ENCODE measurements at places on chromosomes 4 and X.

- DNase-seq: peak; percentile 83
Measured at GRCh38 chrX:357693-358471, 28.8 kb downstream of the PPP2R3B start.

GRCh38 chr4:105569057-105569865, 16.8 kb downstream of the ARHGEF38 start:
- DNase-seq: no peak

DNA sequence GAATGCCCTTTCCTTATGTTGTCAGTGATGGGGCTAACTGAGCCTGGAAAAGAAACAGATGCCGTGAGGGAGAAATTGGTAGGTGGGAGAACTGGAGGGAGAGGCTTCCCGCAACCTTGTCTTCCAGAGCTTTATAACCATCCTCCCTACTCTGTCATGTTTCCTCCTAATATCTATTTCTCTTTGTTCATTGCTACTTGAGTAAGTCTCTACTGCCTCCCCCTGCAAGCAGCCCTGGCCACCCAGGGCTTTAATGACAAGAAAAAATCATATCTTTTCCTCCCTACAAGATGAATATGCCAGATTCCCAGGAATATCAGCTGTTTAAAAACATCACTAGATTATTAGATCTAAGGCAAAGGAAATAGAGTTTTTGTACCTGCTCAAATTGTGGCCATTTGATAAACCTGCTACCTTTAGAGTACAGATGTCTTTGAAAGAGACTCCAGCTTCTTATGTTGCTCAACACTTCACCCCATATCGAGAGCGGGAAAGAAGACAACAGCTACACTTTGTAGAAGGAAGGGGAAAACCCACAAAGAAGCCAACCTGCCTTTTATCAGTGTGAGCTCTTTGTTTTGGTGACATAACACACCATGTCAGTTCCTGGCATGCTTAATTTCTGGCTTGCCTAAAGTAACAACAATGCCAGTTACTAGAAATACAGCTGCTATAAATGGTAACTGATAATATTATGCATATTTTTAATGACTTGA, 186.6 kb upstream of the LEF1 start:
- DNase-seq: no peak

GRCh38 chrX:46620505-46620904, 46.9 kb downstream of the CHST7 start:
- DNase-seq: no peak

GRCh38 chr4:54449999-54450398, 207.8 kb upstream of the KIT start:
- DNase-seq: no peak

DNA sequence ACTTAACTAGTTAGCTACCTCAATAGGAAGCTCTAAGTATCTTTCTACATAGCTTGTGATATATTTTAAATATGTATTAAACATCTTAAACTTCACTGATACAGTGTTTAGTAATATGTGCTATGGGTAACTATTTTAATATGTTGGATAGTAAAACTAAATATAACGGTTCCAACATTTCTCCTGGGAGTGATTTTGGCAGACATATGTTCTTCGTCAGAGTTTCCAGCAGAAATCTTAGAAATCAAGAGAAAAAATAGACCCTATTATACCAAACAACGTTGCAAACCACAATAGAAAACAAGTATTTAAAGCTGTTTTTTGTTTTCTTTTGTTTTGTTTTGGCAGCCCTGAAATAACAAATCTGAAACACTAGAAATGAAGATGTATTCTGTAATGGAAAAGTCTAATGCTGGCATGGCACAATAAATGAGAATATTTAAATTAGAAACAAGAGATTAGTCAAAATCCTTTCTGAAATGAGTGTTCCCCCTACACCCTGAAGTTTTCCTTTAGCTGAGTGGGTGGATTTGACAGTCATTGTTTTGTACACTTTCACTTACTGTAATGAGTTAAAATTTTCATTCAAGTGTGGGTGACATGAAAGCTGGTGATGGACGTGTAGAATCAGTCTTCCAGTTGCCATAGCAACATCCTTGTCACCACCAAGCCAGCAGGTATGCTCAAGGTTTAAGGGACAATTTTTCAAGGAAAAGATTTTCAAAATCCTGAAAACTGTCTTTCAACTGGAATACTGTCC, 233.5 kb downstream of the SCFD2 start:
- no peak for DNase-seq

DNA sequence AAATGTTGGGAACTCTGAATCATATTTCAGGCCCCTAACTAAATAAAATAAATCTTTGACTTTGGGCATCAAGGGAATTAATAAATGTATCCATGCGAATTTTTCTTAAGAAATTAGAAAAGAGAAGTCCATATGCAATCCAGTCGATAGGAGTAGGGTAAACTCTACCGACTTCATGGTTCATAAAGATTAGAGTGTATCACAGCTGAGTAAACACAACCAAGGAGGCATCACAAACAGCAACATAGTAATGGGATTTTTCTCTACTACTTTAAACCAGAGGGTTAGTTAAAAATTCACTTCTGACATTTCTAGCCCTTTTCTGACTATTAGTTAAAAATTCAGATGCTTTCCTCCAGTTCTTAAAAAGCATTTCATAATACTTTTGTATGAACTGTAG, 19.9 kb downstream of the SEPTIN11 start:
- DNase-seq: no peak

DNA sequence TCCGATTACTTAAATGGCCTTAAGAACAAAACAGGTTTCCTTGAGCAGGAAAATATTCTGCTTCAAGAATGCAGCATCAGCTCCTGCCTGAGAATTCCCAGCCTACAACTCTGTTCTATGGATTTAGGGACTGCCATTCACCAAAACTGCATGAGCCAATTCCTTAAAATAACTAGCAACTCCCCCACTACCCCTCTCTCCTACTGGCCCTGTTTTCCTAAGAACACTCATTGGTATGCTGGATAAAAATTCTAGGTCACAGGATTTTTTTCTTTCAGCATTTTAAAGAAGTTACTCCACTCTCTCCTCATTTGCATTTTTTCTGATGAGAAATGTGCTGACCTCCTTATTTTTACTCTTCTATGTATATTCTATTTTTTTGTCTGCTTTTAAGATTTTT, 347.1 kb downstream of the IDS start:
- DNase-seq: no peak

DNA sequence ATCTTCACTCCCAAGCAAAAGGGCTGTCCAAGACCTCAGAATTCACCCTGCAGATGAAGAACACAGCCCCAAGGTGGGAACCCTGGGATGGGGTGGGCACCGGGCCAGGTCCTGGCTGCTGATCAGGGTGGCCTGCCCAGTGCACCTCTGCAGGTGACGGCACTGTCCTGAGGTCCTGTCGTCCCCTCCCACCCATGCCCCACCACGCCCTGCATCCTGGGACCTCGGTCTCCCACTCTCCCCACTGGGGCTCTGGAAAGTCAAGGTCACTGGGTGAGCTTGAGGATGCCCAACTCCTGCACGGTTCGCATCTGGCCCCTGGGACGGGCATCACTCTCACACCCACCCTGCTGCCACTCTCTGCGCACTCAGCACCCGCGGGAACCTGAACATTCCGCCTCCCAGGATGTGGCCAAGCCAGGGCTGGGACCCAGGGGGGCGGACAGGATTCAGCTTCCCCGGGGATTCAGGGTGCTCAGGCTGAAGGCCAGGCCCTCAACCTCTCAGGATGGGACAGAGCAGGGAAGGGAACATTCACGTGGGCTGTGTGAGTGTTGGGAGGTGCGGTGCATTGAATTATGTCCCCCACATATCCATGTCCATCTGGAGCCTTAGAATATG, 115.9 kb downstream of the CPZ start:
- DNase-seq: no peak

GRCh38 chr4:92952426-92952825, 648.7 kb downstream of the GRID2 start:
- DNase-seq: no peak

DNA sequence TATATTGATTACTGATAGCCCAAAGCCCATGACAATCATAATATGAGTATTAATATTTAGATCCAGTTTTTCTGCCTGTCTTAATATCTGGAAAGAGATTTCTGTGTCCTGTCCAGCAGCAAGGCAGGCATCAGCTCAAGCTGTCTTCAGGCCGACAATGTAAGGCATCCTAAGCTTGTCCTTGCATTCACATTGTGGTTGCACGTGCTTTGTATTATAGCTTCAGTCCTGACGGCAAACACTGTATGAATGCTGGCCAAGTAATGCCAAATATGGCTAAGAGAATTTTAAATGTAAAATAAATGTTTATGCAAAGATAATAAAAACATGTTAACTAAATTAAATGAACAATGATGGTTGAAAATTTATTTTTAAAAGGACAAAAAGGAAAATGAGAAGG, 255.7 kb upstream of the RPS6KA3 start:
- no peak for DNase-seq

- peak; percentile 25 for DNase-seq
Measured at GRCh38 chrX:104325213-104325585, 70.5 kb upstream of the ESX1 start.

- DNase-seq: no peak
Measured at GRCh38 chr4:117284736-117285135, 199.4 kb upstream of the TRAM1L1 start.

GRCh38 chrX:143165778-143166177, 140.1 kb downstream of the SPANXN4 start:
- no peak for DNase-seq

DNA sequence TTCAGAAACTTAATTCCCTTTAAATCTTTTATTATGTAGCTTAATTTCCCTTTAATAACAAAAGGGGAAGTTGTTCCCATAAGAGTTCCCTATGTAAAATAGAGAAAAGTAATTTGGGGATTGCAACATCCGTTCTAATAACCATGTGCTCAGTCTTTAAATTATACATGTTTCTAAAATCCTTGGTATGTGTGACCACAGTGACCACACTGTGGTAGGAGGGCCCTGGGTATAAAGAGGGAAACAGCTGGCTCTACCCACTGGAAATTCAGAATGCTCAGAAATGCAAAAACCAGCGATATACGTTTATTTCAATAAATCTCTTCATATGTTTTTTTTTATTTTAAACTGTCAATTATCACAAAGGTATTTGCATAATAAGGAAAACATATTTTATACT, 219.1 kb downstream of the FGF13 start:
- no peak for DNase-seq

- DNase-seq: no peak
Measured at GRCh38 chr4:10053635-10054453, 32.5 kb upstream of the SLC2A9 start.

GRCh38 chrX:154481911-154482601, 3.0 kb upstream of the LAGE3 start:
- no peak for DNase-seq

GRCh38 chr4:74770226-74770910, 24.0 kb downstream of the BTC start:
- no peak for DNase-seq

DNA sequence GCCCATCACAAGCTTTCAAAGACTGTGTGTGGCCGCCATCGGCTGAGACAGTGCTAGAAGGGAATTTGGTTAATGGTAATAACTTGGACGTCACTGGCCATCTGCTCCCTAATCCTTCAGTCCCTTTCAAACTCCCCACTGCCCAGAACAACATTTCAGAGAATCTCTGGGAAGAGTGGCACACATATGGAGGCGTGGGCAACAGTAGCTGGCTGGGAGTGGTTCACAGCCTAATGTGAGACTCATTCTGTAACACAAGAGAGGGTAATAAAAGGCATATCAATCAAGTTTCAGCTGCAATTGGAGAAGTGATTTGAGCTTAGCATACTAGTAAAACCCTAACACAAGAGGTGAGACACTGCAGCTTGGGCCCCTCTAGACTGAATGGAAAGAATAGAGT, 15.4 kb downstream of the SMIM10 start:
- DNase-seq: no peak

DNA sequence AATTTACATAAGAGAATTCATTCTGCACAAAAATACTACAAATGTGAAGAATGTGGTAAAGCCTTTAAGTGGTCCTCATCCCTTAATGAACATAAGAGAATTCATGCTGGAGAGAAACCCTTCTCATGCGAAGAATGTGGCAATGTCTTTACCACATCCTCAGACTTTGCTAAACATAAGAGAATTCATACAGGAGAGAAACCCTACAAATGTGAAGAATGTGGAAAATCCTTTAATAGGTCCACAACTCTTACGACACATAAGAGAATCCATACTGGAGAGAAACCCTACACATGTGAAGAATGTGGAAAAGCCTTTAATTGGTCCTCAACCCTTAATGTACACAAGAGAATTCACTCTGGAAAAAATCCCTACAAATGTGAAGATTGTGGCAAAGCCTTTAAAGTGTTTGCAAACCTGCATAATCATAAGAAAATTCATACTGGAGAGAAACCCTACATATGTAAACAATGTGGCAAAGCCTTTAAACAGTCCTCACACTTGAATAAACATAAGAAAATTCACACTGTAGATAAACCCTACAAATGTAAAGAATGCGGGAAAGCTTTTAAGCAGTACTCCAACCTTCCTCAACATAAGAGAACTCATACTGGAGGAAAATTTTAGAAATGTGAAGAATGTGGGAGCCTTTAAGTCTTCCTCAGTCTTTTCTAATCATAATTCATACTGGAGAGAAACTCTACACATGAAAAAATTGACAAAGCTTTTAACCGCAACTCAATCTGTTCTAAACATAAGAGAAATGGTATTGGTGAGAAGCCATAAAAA, 37.4 kb downstream of the ZNF718 start:
- no peak for DNase-seq

- no peak for DNase-seq
Measured at GRCh38 chr4:58566260-58566659, 1456.1 kb upstream of the IGFBP7 start.

DNA sequence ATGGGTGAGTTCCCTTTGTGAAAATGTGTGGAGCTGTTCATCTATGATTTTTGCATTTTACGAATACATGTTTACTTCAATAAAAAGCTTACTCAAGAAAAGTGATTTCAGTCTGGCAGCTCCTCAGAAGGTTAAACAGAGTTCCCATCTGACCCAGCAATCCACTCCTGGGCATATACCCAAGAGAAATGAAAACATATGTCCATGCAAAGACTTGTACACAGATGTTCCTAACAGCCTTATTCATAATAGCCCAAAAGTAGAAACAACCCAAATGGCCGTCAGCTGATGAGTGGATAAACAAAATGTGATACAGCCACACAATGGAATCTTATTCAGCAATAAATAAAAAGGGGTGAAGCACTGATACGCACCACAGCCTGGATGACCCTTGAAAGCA, 20.8 kb downstream of the CLCN4 start:
- no peak for DNase-seq

- no peak for DNase-seq
Measured at GRCh38 chr4:24671849-24672248, 87.5 kb upstream of the DHX15 start.

All from fibroblast of skin of right biceps (primary cell).